ENCODE measurements at places on chromosomes 7 and 10. TPM values are rescaled to one million over a fixed set of nuclear protein-coding genes. Genes with fewer than 3 reads are reported as not detected.
A peak's percentile ranks its signal among the peaks of the same experiment; 100 is the strongest.

DNA sequence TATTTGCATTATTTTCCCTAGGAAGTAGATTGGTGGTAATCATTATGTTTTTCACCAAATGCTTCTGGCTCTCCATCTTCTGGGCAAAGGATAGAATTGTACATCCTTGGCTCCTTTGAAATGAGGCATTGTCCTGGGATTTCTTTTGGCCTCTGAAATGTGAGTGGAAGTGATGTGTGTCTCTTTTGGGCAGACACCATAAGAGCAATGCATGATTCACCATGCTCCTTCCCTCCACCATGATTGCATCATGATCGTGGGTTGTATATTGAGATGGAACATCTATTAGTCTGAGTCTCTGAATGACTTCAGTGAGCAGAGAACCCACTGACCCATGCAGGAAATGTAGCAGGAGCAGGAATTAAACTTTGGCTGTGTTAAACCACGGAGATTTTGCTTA is 49.2 kb downstream of the ADRA2A start:
- no peak for DNase-seq

- DNase-seq: peak; percentile 88
Measured at GRCh38 chr10:72242675-72243074, 26.6 kb upstream of the ASCC1 start.

GRCh38 chr10:114002422-114002821 is 41.2 kb upstream of the ADRB1 start:
- no peak for DNase-seq

DNA sequence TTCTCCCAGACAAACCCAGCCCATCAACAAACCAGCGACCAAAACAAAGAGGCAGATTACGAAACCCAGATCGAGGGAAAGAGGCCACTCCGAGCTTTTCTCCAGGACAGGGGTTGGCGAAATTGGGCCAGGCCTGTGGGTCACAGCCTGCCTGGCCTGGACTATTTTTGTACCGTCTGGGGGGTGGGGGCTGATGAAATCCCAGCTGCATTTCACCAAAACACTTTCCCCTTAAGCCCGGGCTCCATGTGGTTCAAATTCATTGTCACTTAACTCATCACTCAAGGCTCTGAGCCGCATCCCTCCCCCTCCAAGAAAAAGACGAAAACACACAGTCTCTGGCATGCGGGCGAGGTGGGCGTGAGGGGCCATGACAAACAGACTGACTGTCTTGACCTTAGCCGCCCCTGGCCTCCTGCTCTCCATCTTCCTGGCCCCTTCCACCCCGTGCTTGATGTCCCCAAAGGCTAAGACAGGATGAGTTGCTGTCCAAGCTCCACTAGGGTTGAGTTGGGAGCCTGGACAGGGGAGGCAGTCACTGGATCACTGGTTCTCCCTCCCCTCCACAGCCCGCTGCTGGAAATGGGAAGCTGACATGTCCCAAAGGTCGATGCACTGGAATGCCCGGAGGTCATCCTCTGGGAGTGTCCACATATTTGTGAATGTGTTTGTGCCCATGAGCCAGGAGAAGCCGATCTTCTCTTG is 19.2 kb downstream of the TMEM270 start:
- DNase-seq: no peak

DNA sequence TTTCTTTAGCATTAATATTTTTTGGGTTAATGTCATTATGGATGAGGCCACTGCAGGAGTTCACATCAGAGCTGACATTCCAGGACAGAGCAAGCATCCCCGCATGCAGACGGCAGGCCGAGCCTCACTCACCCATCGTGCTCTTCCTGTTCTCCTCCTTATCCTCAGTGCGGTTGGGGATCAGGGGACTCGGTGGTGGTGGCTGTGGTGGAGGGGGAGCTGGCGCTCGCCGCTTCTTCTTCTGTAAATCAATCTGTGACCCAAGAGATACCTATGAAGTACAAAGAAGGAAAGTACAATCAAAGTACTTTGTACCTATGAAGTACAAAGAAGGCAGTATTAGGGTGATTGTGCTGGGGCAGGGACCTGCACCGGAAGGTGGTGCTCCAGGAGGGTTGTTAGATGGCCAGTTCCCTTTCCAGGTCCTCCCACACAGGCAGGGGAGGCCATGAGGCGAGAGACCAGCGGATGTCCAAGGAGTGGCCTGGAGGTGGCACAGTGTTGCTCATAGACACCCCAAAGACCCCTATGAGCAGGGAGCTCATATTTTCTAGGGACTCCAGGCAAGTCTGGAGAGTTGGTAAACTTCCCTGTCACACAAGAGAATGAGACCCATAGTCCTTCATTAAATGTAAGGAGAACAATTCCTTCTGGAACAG is 231.4 kb downstream of the COBL start:
- DNase-seq: no peak

- DNase-seq: peak; percentile 67
Measured at GRCh38 chr7:140672382-140673062, at the start of gene ADCK2. TSS of gene ADCK2 (plus strand) at chr7:140672945. CDS start at chr7:140673331, 386 bp downstream.

DNA sequence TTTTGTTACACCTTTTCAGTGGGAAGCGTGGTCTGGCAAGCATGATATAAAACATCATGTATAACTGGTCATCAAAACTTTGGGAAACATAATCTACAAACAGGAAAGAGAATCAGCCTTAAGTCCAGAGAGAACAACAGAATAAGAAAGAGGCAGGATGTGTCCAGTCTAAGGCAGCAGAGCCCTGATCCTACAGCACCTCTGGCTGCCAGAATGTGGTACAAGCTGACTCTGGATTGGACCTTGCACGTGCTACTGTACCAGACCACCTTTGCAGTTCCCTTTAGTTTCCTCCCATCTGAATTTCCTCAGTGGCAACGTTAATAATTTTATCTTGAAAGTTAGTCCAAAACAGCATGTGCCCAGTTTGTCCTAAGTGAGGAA is 824.6 kb upstream of the IGFBP3 start:
- DNase-seq: no peak

GRCh38 chr10:759898-760477 is 70.5 kb upstream of the DIP2C start:
- no peak for DNase-seq

GRCh38 chr10:114631090-114631665 is 26.9 kb downstream of the ABLIM1 start:
- no peak for DNase-seq

RADIL gene
- total RNA-seq: 5.6 TPM

NXPH1 gene
- not detected for total RNA-seq

LRRD1 gene
- total RNA-seq: under 0.01 TPM

LLCFC1 gene
- total RNA-seq: not detected
